ENCODE measurements at places on chromosomes 3 and 15.
A peak's percentile ranks its signal among the peaks of the same experiment; 100 is the strongest.

GRCh38 chr3:171415070-171415469, 45.1 kb downstream of the TNIK start:
- no peak for DNase-seq

GRCh38 chr3:48633256-48633655, 2.0 kb downstream of the SLC26A6 start:
- no peak for DNase-seq

- DNase-seq, result no peak
These were observed 141.0 kb downstream of the NSMCE3 start for GRCh38 chr15:29128671-29129070.

DNA sequence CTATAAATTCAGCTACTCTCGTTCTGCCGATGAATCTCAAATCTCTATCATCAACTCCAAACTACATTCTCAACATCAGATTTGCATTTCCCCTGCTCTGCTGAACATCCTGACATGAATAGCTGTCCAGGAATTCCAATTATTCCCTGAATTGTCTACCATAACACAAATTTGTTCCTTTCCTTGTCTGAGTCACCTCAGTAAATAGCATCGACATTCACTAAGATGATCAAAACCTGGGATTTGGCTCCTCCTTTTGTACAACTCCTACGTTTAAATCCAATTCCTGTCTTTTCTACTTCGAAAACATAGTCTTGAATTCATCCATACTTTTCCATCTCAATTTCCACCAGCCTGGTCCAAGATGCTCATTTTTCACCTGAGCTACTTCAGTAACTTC, 107.0 kb downstream of the GREM1 start:
- no peak for DNase-seq

DNA sequence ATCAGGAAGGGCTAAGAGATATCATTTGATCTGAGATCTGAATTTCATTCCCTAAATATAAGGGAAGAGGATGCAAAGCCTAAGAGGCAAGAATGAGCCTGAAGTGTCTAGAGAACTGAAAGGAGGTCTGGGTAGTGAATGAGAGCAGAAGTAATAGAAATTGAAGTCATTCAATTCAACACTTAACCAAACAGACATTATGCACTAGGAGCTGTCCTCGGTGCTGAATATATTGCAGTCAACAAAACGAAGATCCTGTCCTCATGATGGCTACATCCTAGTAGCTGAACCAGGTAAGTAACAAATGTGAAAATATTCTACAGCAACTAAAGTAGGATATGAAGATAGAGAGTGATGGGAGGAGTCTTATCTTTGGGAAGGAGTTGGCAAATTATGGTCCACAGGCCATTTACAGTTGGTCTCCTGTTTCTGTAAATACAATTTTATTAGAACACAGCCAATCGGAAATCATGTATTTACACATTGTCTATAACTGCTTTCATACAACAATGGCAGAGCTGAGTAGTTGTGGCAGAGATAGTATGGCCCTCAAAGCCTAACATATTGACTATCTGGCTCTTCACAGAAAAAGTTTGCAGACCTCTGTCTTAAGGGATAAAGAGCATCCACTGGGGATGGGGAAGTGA, 192.9 kb upstream of the CADPS start:
- peak; percentile 43 for DNase-seq

GRCh38 chr15:51861557-51862359, 32.3 kb downstream of the TMOD3 start:
- DNase-seq, result no peak

DNA sequence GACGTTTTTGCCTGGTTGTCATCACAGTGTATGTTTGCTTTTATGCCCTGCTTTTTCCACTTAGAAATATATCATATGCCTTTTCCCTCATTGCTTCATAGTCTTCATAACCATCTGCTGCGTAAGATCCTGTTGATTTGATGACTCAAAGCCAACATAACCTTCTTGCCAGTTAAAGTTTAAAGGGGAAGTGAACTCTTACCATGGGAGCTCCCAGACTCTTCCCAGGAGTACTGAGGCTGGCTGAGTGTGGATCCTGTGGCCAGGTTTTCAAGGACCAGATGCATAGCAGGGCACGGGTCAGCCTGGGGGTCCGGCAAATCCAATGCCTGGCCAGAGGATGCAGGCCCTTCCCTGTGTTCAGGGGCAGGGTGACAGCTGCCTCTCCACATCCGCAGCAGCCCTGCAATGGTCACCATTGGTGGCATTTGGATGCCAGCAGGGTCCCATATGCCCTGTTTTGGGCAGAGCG, 42.0 kb upstream of the SACM1L start:
- no peak for DNase-seq

DNA sequence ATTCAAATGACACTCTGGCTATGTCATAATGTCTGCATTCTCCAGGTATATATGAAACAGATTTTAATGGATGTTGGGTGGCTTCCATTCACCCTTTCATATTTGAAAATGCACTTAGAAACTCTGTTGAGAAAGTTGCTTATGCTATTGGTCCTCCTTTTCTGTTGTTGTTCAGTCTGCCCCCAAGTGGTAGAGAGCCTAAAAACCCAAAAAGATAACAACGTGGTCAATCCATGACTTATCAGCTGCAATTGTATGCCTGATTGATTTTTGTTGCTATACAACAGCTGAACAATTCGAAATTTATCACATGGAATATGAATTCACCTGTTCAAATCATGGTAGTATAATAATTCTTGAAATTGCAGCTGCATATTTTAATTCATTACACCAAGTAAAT, 279.8 kb downstream of the ROBO2 start:
- no peak for DNase-seq

- no peak for DNase-seq
These were observed 60.7 kb downstream of the CFAP20DC start for GRCh38 chr3:58989163-58989562.

GRCh38 chr15:39785139-39785538, 2.5 kb upstream of the FSIP1 start:
- DNase-seq, result no peak

- no peak for DNase-seq
These were observed at the start of gene GABRR3 for GRCh38 chr3:98035208-98035607. Gene GABRR3 (minus strand): TSS chr3:98035315. CDS start chr3:98034987, 328 bp downstream.

GRCh38 chr3:56908004-56908403, 106.3 kb upstream of the ARHGEF3 start:
- no peak for DNase-seq

- DNase-seq, result no peak
These were observed 13.3 kb upstream of the PAQR9 start for GRCh38 chr3:142976621-142977398.

DNA sequence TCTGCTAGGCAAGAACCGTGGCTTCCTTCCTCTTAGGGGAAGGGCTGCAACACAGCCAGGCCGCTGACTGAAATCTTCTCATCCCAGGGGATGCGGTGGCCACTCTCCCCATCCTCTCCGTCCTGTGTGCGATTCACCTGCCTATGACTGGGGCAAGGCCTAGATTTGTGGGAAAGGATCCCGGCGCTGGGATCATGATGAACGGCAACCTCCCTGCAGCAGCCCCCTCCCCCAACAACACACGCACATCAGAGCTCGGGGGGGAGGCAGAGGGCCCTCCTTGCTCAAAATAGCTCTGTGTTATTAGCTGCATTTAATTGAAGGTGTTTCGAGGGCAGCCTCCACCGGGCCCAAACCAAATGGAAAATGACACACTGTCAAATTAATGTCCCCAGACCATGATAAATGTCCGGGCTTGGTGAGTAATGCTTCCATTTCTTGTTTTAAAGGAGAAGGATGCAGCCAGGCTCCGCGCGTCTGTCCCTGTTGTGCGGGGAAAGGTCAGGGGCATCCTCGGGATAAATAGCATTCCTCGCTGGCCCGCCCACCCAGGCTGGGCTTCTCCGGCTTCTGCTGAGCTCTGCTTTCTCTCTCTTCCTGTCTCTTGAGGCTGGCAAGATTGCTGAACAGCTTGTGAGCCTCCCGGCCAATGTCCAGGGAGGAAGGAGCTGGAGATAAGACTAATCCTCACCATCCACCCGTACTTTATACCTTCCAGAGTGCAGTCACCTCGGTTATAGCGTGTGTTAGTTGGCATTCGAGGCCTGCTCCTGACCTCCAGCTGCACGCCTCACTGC, 56.4 kb upstream of the TLE3 start:
- DNase-seq, result no peak

DNA sequence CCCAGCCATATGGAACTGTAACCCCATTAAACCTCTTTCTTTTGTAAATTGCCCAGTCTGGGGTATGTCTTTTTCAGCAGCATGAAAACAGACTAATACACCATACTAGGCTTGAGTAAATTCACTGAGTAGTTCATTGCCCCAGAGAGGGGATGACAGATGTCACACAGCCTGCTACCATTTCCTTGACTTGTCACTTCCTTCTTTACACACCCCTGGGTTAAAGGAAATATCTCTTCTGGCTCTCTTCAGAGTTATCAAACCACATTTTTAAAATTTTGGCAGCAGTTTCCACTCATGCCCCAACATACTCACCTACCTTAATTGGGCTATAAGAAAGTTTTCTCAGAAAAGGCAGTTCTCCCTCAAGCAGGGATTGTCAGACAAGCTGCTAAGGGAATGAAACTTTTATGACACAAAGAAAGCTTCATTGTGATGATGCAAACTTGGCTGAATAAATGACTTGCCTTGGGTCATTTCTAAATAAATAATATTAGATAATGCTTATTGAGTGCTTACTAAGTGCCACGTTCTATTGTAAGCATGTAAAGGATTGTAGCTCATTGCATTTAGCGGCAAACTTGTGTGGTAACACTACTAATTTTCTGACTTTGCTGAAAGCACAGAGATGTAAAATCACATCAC, 68.0 kb upstream of the RBMS3 start:
- no peak for DNase-seq

DNA sequence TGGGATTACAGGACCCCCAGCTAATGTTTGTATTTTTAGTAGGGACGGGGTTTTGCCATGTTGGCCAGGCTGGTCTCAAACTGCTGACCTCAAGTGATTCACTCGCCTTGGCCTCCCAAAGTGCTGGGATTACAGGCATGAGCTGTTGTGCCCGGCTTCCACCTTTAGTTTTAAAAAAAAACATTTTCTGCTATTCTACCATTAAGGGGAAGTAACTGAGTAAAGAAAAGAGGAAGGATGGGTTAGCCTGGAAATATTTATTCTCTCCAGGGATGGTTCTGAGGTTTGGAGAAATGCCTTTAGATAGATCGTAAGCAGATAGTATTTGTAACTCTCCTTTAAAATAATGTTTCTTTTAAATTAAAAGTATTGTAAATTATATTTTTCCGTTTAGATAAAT, 3.1 kb downstream of the AP4E1 start:
- DNase-seq, result no peak

GRCh38 chr15:101242160-101242998, 9.5 kb downstream of the CHSY1 start:
- no peak for DNase-seq

GRCh38 chr3:69205385-69205784, 83.0 kb upstream of the LMOD3 start:
- DNase-seq, result no peak

- DNase-seq, result no peak
These were observed 66.3 kb upstream of the CHRM5 start for GRCh38 chr15:33902043-33902442.

- no peak for DNase-seq
These were observed 88.9 kb downstream of the CLSTN2 start for GRCh38 chr3:140023616-140024530.

DNA sequence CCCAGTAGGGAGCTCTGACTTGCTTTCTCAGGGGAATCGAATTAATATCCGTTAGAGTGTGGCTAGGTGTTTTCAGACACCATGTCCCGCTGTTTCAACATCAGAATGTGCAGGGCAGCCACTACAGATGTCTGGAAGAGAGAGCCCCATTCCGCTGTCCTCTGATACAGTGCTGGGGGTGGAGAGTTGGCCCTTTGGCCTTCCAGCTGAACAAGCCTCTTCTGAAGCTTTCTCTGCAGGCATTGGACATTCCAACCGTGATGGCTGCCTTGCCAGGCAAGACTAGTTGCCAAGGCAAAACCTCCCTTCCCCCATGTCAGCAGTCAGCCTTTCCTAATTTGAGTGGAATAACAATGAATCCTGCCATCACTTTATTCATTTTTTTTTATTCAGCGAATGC, 1.5 kb downstream of the FAH start:
- no peak for DNase-seq

- no peak for DNase-seq
These were observed 729.0 kb upstream of the NR2F2 start for GRCh38 chr15:95601525-95601924.

DNA sequence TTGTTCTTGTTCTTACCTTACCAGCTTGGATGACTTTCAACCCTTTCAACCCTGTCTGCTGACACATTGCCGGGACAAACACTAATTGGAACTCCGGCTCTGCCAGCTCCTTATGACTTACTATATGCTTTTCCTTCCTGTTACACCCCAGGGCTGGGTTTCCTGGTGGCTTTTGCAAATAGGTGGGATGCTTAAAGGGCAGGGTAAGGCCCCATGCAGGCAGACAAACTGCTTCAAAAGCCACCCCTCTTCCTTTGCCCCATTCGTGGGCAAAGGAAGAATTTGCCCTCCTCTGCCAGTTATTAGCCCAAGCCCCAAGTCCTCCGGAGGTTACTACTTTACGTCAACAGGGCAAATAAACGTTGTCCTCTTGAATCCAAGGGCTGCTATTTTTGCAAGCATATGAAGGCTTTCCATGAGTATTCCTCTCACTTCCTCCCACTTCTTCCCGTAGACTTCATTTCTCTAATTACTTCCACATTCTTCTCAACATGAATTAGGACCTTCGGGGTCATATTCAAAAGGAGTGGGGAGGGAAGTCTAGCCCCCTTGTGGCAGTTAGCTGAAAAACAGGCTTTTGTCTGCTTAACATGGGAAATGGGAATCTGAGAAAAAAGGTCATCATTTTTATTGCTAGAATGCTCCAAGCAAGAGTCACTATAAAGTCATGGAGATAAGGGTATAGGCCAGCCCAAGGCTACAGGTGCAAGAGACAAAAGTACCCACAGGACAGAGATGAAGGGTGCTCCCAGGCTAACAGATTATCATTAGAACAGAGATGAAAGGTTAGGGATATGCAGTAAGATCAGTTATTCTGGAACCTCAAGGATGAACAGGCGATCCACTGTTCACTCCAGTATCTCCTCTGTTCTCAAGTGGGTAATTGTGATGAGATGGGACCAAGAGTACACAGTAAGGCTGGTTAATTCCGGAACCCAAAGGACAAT, 56.3 kb upstream of the FSTL1 start:
- DNase-seq, result no peak

- DNase-seq, result peak; percentile 65
These were observed 136.0 kb upstream of the CFAP20DC start for GRCh38 chr3:59185591-59186369.

DNA sequence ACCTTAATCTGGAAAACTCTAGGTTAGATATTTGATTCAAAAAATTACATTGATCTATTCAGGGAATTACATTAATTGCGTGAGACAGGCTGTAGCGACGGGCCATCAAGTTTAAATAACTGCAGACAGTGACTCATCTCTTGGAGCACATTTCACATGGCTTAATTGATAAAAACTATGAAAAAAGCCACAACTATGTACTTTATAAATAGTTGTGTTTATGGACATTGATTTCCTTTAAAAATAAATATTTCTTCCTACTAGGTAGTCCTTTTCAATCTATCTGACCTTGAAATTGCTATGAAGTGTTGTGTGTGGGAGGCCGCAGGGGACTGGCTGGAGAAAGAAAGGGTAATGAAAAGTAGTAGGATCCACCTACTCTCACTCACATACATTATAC, 157.8 kb downstream of the IL1RAP start:
- DNase-seq, result no peak

Measured in right renal pelvis (tissue), 4 donors.